ENCODE measurements at places on chromosomes 7 and 10.

GRCh38 chr10:104937567-104937966 lies 296.5 kb downstream of the SORCS3 start:
- DNase-seq: no peak

GRCh38 chr10:62266611-62267010 lies 2.0 kb downstream of the RTKN2 start:
- DNase-seq: no peak

- no peak for DNase-seq
Observed at GRCh38 chr10:101720606-101721230, 25.7 kb upstream of the FBXW4 start.

GRCh38 chr10:14692344-14693076 lies 82.2 kb downstream of the FAM107B start:
- no peak for DNase-seq

DNA sequence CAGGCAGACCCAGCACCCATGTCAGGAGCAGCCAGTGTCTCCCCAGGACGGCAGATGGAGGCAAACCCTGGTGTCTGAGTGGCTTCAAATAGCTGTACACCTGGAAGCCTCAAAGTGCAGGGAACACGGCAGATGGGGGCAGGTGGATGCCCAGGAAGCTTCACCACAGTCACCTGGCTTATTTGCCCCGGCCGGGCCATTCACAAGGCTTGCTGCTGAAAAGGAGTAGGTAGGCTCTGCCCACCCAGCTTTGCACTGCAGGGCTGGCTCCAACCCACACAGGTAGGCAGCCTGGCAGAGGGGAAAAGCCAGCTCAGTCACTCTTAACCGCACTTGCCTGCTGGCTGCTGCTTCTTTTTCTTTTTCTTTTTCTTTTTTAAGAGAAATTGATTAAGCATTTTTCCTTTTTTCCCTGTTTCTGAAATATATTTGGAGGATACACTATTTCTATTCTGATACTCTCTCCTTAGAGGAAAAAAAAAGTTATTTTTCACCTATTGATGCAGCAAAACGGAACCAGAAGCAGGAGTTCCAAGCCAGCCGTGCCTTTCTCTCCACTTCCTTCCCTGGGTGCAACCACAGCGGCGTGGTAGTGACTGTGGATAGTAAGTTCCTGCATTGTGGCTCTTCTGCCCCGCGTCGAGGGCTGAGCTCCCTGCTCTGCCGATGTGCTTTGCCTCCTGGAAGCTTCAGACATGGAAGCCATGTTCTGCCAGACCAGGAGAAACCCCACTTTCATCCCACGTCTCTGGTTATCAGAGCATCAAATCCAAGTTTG lies 118.3 kb downstream of the KLF6 start:
- peak; percentile 48 for DNase-seq

DNA sequence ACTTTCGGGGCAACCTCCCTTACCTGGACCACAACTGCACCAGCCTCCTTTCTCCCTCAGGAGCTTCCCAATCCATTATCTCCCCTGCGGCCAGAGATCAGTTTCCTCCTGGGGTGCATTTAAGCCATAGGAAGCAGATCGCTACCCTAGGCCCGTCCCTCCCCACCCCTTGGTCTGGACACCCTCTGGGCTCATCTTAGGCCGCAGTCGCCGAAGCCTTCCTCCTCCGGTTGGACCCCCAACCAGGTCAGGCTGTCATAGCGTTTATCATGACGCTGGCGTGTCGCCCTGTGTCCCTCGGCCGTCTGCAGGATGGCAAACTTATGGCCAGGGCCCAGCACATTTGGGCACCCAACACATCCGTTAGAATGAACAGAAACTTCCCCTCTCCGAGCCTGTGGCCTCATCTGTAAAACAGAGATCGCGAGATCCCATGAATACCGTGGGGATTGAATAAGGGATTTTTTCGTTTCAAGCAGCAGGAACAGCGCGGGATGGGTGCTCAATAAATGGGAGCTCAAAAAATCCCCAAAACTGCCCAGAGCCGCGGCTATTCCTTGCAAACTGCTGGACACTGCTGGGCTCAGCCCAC lies 669 bp upstream of the AP5Z1 start:
- DNase-seq: no peak

GRCh38 chr7:107070710-107071109 lies 26.2 kb downstream of the PRKAR2B start:
- DNase-seq: no peak

GRCh38 chr10:94194256-94194655 lies 168.5 kb downstream of the NOC3L start:
- no peak for DNase-seq

- DNase-seq: no peak
Observed at GRCh38 chr10:16652154-16652553, 130.5 kb upstream of the C1QL3 start.

DNA sequence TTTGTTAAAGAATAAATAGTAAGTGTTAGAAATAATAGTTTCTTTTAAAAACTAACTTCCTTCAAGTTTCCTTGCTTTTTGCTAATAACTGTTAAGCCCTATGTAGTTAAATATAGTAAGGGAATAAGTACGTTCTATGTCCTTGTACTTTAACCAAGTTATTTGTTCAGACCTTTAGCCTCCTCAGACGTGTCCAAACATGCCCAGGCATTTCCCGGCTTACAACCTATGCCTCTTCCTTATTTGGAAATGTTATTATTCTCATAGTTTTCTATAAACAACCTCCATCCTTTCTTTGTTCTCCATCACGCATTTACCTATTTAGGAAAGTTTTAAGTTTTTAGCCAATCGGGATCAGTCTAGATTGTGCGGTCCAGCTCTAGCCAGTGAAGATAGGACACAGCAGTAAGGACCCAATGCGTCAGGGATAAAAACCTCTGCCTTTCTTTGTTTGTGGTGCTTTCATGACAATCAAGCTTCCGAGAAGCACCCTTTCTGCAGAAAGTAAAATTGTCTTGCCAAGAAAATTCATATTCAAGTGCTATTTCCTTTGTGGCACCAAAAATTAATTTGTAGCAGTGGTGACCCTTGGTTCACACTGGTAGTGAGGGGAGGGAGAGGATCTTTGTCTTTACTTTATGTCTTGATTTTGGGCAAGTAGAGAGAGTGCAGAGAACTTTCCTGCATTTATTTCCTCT lies 851.3 kb upstream of the POM121L12 start:
- no peak for DNase-seq

- no peak for DNase-seq
Observed at GRCh38 chr10:35184527-35185171, 58.0 kb downstream of the CREM start.

DNA sequence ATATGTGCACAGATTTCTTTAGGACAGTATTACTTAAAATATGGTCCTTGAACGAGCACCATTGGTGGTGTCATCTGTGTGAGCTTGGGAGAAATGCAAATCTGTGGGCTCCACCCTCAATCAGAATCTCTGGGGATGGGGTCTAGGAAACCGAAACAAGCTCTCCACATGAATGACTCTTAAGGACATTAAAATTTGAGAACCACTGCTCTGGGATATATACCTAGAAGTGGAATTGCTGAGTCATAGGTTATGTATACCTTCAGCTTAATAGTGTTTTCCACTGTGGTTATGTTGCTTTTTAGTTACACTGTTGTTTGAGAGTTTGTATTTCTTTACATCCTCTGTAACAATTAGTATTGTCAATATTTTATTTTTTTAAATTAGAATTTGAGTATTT lies 24.0 kb downstream of the ZNRF2 start:
- peak; percentile 18 for DNase-seq

DNA sequence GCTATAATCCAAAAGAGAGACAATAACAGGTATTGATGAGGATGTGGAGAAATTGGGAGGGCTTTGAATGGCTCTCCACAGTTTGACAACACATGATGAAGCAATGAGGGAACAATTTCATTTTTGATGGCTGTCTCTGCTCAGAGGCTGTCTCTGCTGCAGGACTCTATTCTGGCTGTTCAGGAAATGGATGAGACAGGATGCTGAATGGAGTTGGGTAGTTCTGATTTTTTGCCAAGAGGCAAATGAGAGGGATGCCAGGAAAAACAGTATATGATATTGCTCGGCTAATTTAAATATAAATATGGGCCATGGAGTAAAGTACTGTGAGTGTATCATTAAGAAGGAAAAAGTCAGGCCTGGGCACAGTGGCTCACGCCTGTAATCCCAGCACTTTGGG lies 16.8 kb downstream of the APBB1IP start:
- no peak for DNase-seq

Data from stimulated activated CD4-positive, alpha-beta T cell treated with anti-CD3 and anti-CD28 coated beads, Interleukin-4, amount 100 ng/mL, for 24 hours (primary cell).